ENCODE measurements at places on chromosomes 16 and 17.

GRCh38 chr17:60601447-60602384 lies 1.7 kb downstream of the PPM1D start:
- peak; percentile 51 for DNase-seq

DNA sequence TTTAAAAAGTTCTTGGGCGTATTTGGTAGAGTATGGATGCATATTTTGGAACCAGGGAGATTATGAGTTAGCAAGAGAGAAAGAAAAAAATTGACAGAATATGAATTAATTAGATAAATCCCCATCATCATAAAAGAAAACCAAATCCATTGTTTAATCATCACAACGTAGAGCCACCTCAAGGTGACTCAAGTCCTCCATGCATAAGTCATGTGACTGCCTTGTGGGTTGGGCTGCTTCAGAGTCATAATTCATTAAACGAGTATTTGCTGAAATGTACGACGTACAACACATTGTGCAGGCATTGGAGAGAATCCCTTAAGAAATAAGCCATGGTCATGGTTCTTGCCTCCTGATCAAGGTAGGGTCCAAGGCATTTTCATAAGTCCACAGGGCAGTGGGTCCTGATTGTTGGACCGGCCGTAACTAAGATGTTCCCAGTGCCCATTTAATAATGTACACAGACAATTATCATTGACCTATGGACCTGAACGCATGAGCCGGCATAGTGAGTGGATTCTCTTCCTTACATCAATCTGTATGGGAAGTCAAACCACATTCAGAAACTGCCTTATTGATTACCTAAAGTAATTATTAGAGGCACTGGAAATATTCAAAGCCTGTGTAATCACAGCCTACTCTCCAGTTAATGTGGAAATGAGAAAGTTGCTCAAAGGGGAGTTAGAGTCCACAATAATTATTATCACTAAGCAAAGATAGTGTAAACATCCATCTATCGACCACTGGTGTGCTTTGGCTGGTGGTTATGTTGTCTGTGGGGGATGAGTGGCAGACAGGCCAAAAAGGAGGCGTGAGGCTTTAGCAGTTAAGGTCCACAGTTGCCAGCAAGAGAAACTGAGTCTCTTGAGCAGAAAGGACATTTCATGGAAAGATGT lies 165.4 kb downstream of the PITPNC1 start:
- no peak for DNase-seq

DNA sequence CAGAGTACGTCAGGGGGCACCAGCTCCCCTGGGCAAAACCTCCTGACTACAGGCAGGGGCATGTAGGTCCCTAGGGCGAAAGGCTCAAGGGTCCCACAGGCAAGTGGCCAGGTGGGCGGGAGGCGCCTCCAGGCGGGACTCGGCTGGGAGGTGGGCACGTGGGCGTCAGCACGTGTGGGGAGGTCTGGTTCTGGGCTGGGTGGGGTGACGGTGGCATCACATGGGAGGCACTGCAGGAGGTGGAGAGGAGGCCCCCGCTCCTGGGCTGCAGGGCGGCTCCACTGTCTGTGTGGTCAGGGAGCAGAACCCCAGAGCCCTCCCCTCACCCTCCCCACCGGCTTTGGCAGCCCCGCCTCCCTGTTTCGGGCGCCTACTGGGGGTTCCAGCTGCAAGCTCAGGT lies 52.7 kb downstream of the ACTG1 start:
- no peak for DNase-seq

DNA sequence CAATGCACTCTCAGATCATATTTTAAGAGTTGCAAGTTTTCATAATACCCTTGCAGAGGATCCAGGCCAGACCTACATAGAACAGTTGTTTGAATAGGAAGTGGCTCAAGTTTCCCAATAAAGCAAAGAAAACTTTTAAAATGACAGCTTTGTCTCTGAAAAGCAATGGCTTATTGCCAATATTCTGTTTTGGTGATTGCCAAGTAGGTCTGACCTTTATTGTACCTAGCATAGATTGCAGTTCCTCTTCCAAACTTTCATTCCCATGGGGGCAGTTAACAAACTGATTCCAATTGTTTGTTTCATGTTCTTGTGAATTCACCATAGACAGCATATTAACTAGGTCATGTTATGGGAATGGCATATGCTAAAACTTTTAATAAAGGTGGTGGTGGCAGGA lies 664.6 kb upstream of the CA10 start:
- no peak for DNase-seq

GRCh38 chr16:65936096-65936495 lies 430.4 kb upstream of the CDH5 start:
- no peak for DNase-seq

DNA sequence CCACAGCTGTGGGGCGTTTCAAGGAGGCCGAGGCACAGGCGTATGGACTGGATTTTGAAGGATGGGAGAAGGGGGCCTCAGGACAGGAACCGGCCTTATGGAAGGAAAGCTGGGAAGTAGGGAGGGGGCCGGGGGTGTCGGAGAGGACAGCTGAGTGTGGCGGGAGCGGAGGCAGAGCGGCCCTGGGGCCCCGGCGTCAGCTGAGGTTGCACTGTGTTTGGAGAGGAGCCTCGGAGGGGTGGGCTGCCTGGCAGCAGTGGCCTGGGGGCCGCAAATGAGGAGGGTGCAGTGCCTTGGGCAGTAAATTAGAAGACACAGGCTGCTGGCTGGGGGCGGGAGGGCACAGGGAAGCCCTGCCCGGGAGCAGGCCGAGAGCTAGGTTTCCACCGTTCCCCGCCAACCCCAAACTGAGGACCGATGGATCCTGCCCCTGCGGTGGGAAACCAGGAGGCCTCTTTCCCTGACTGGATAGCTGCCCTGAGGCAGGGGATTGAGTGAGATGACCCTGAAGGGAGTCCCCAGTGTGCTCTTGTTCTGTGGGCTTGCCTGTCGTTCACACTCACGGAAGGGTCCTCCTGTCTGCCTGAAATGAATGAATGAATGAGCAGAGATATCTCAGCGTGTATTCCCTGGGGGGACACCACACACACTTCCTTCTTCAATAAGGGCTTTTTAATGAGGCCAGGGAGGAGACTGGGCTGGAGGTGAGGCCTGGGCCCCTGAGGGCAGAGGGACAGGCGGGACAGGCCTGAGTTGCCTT lies 18.4 kb downstream of the FOXJ1 start:
- DNase-seq = no peak

DNA sequence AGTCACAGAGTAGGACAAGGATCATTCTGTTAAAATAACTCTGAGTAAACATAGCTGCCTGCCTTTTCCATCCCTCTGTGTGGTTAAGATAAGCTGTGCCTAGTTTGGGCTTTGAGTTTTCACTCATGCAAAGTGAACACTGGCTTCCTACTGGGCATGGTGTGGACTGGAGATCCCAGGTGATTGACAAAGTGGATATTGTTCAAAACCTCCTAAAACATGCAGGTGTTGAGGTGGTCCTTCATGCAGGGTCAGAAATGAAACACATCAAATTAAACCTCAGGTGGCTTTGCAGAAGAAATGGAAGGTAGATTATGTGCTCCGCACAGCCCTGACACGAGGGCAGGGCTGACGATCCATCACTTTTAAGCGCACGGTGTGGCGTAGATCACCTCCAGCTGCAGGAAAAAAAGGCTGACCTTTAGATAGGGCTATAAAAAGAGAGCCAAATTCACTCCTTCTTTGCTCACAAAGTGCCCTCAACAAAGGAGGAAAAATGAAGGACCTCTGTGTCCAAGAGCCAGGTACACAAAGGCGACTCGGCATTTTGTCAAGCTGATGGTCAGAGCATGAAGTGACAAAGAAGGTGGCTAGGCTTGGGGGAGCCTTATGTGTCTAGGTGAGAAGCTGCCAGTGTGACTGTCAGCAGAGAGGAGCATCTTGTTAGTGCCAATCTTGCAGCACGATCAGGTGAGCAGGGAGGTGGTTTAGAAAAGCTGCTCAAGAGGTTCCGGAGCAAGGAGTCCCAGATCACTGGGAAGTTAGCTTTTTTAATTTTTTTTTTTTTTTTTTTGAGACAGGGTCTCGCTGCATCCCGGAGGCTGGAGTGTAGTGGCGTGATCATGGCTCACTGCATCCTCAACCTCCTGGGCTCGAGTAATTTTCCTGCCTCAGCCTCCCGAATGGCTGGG lies 19.9 kb upstream of the ITPRIPL2 start:
- DNase-seq = no peak

DNA sequence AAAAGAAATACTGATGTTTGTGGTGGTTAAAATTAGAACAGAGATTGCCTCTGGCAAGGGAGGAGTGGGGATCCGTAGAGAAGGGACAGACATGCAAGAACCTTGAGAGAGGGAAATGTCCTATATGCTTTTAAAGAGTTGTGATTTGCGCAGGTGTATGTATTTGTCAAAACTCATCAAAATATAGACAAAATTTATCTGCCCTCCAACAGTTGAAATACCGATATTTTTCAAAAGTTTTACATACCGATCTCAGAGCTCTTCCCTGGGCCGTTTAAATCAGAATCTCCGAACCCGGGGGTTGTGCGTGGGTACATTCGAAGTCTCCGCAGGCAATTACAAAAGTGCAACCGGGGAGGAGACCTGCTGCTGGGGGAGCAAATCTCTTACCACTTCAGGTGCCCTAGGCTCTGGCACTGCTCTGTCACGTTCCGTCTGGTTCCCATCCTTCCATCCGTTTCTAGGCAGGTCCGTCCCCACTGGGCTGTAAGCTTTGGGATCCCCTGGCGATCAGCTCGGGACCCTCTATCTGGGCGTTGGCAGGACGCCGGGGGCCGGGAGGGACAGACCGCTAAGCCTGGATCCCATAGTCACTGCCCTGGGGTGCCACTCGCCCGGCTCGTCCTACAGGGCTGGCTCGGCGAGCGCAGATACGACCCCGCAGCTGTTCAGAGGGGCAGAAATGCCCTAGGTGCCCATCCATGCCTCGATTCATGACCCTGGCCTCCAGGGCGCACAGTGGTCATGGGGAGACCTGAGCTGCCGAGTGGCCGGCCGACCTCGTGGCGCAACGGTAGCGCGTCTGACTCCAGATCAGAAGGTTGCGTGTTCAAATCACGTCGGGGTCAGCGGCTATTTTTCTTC lies 4.2 kb downstream of the BORCS6 start:
- peak; percentile 83 for DNase-seq

- no peak for DNase-seq
These were observed 45.4 kb upstream of the MEIOC start for GRCh38 chr17:44610871-44611270.

DNA sequence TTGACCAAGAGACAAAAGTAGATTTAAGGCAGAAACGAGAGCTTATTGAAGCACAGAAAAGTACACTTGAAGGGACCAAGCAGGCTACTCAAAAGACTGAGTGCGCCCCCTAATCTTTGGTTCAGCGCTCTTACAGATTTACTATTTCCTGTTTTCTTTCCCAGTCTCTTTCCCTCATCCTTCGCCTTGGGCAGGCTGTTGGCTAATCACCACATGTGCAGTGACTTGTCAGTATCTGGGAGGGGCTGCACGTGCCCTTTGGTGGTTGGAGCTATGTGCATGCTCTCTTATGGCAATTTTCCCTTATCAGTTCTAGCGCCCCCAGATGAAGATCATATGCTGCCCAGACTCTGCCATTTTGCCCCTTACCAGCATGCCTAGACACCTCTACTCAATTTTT lies 35.4 kb upstream of the SHISA6 start:
- no peak for DNase-seq

GRCh38 chr16:47143677-47144558 lies at the start of gene NETO2:
Gene NETO2 (minus strand): TSS chr16:47143945. CDS start chr16:47143612, 333 bp downstream.
- no peak for DNase-seq

DNA sequence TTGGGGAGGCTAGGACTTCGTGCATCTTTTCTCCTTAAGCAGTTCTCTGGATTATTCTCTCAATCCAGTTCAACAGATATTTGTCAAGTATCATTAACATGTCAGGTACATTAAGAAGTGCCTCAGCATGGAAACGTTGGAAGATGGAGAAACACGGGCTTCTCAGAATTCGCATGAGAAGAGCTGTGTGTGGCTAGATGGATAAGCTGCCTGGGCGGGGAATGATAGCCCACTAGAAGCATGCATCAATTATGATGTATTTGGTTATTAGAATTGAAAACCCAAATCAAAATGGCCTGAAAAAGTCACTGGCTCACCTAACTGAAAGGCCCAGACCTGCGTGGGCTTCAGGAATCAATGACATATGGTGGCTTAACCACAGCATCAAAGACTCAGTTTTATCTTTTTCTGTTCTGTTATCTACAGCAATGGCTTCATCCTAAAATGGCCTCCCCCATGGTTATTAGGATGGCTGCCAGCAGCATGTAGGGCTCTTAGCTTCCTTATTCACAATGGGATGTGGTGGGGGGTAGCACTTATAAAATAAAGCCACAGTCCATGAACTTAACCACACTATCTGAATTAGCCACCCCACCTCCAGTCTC lies 43.9 kb downstream of the MMD start:
- no peak for DNase-seq

DNA sequence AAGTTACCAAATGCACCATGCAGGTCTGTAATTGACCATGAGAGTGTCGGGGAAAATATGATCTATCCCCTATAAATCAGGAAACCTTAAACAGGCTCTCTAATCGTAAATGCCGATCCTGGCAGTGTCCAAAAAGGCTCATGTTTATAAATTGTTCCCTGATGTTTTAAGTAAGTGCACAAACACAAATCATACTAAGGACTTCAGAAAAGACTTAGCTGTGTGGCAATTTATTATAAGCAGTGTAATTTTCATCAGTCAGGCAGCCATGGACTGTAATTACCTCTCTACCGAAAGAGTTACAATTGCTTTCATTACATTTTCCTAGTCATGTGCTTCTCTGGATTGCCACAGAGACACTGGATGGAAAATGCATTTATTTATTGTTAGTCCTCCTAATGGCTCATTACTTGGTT lies 73.4 kb upstream of the COX10 start:
- no peak for DNase-seq

- no peak for DNase-seq
These were observed 52.0 kb downstream of the ABHD15 start for GRCh38 chr17:29514792-29515191.

DNA sequence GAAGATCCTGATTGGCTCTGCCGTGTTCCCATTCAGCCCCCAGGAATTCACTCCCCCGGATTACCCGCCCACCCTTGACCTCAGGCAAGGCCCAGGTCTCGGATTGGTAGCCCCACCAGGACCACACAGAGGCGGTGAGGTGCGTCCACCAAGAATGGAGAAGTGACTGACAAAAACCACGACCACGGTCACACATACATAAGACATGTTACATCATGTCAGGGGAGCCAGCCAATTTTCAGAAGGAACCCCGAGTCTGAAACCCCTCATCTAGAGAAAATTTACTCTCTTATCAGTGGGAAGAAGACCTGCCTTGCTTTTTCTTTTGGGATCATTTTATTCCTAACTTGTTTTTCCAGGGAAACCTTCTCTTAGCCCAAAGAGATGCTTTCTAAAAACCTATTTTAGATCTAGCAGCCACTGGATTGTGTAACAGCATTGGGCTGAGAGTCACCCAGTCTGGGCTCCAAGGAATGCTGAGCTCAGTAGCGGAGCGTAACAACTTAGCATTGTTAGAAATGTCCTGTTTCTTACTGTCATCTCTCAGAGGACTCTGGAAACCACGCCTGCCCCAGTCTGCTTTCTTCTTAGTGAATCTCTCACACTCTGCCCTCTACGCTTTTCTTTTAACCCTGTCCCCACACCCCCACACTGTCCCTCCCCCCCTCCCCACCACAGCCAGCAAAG lies 164.1 kb downstream of the CMIP start:
- no peak for DNase-seq
